IPS-NIHi11 (cell line): ENCODE measurements at places on chromosomes 2 and 18.

GRCh38 chr2:217935901-217936684, 66.7 kb downstream of the TNS1 start:
- no peak for DNase-seq

GRCh38 chr2:68432696-68433658, 34.1 kb downstream of the FBXO48 start:
- DNase-seq: no peak

DNA sequence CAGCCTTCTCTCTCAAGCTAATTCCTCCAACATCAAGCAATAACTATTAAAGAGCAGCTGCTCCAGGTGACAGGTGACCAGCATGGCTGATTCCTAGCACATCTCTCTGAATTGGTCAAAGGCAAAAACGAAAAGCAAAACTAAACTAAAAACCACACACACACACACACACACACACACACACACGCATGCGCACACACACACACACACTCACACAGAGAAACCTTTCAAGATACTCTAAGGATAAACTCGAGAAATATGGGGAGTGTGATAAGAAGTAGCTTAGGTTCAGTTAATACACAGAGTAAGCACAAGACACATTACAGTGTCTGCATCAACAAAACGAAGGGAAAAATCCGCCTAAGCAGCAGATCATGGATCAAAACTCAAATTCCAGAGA, 74.5 kb upstream of the FZD7 start:
- no peak for DNase-seq

DNA sequence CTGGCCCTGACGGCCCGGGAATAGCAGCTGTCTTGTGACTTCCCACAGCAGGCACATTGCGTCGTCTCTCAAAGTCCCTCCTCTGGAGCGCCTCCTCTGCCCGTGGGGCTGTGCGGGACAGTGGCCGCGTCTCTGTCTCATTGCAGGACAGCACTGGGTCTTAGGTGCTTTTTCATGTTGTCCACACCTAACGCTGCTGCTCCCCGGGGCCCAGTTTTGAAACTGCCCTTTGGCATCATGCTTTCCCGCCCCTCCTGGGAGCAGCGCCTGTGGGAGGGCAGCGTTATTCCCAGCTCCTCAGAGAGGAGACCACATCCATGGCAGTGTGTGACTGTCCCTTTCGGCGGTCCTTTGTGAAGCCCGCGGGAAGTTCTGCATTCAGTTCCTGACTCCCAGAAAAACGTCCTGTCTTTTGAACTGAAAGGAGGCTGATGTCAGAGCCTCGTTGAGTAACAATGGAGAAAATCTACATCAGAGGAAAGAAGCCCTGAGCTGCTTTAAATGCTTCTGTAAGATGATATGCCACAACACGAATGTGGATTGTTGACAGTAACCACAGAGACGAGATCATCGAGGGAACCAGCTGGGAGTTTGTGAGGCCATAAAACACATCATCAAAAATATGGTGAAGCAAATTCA, 226.0 kb downstream of the FAM210A start:
- DNase-seq: peak; percentile 47

- no peak for DNase-seq
Observed at GRCh38 chr18:74861154-74861553, 263.5 kb downstream of the ZNF407 start.

DNA sequence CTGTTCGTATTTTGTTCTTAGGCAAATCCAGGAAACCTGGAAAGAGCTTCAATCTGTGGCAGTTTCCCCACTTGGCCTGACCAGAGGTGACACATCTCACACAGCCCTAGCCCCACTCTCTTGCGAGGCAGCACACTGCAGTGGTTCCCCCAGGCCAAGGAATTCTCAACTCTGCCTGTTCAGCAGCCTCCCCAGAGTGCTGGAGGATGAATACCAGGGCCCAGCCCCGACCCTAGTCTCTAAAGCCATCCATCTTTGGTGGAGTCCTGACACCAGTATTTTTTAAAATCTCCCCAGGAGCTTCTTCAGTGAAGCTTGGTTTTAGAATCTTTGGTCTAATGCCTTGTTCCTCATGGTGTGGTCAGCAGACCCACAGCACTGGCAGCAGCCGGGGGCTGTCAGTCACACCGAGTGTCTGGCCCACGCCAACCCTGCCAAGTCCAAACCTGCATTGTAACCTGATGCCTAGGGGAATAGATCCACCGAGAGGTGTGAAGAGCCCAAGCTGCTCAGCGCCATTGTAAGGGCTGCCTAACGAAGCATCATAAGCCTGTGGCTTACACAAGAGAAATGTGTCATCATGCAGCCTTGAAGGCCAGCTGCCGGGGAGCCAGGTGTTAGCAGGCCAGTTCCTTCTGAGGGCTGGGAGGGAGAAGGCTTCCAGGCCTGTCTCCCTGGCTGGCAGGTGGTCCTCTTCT, 428.7 kb upstream of the ID2 start:
- DNase-seq: no peak

DNA sequence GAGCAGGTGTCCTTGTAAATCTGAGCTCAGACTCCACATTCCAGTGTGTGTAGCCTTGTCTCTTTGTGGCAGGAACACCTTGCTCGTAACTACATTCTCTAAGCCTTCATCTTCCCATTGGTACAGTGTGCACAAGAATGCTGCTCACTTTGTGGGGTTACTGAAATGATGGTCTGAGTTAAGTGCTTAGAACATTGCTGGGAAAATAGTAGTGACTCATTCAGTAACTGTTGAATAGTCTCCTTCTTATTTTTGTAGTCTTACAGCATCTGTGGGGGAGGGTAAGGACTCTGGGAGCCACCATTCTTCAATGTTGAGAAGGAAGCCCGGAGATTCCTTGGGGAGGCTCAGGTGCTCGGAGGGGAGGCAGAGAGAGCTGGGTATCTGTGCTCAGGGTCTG, 236.0 kb upstream of the HDAC4 start:
- DNase-seq: no peak

- no peak for DNase-seq
Observed at GRCh38 chr18:26181343-26181826, 44.9 kb upstream of the TAF4B start.

DNA sequence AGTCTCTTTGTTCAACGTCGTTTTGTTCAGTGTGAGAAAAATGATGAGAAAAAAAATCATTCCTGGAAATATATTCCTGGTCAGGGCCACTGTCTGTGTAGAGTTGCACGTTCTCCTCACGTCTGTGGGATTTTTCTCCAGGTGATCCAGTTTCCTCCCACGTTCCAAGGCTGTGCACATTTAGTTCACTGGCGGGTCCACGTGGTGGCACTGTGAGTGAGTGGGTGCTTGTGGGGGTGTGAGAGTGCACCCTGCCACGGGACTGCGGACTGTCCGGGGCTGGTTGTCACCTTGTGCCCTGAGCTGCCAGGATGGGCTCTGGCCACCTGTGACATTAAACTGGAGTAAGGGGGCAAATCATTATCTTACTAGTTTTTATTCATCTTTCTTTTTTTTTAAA, 30.3 kb upstream of the ACYP2 start:
- DNase-seq: no peak

GRCh38 chr2:182436252-182436651, 9.4 kb upstream of the PDE1A start:
- DNase-seq: no peak

GRCh38 chr2:101185085-101185484, 33.9 kb upstream of the TBC1D8 start:
- DNase-seq: no peak

DNA sequence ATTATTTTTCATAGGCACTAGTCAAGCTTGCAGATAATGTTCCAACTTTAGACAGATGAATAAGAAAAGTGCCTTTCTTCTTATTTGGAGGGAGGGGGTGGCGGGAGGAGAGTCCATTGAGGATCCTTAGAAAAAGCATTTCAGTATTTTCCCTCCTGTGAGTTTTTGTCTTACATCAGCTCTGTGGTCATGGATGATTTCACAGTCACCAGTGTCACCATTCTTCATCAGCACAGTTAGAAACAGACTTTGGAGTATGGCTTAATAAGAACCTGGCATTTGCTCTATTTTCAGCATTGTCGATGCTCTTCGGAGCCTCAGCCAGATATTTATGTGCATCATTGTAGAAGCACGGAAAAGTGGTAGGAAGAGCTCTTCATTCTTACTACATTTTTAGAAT, 70.1 kb downstream of the SLC39A10 start:
- no peak for DNase-seq

DNA sequence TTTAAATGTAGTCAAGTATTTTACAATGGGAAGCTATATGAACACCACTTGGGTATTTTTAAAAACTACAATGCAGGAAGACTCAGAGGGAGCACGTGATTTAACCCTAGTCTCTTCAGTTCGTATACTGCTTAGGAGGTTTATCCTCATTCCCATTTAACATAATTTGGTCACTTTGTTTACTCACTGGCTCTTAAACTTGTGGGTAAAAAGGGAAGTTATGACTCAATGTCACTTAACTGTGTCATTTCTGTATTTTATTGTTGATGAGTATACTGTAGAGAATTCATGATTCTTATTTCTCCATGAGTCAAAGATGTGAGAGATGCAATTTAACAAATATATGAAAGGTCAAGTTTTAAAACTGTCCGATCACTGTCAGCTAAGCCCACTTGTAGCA, 48.2 kb downstream of the SLC66A3 start:
- DNase-seq: no peak

- no peak for DNase-seq
Observed at GRCh38 chr2:109364217-109364616, 235.2 kb downstream of the SH3RF3 start.

GRCh38 chr2:219658196-219658846, 30.9 kb downstream of the SLC4A3 start:
- DNase-seq: no peak

DNA sequence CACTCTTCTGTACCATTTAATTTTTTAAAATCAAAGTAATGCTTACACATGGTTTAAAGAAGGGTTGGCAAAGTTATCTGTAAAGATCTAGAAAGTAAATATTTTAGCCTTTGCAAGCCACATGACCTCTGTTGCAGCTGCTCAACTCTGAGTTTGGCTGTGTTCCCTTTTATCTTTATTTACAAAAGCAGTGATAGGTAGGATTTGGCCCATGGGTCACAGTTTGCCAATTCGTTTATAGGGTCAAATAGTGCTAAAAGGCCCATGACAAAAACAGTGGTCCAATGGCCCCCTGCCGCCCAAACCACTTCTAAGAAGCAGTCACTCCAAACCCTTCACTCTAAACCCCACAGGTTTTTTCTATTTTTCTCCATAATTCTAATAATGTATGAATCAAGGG, 124.8 kb downstream of the PARD3B start:
- no peak for DNase-seq

DNA sequence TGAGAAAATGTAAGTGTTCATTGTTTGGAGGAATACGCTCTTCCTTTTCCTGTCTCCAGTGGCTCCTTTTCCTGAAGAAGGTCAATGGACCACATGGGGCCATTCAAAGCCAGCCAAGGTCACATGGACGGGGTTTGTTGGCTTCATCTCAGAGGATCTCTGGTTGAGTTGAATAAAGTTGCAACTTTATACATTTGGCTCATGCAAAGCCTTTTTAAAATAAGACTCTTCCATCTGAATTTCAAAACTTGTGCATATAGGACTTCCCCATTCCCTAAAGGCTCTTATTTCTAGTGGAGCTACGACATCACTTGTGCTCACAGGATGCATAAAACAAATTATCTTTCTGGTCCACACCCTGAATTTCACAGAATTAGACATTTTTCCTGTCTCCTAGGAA, 235.5 kb downstream of the CMPK2 start:
- no peak for DNase-seq

- no peak for DNase-seq
Observed at GRCh38 chr18:57585421-57585820, 1.1 kb downstream of the FECH start.

GRCh38 chr18:39604836-39605235, 2039.2 kb upstream of the CELF4 start:
- no peak for DNase-seq

DNA sequence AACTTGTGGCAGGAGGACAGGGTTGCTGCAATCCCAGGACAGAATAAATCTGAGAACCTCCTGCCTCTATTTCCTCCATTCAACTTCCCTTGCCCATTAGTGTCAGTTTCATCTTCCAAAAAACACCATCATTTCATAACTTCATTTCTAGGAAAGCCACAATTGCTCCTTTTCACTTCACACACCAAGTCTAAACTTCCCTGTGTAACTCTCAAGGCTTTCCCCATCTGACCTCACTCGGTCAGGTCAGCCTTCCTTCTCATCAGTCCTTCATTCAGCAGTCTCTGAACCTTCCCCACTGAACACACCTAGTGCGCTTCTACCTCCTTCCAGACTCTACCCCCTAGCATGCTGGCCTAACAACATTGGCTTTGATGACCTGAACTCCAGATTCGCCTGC, 35.8 kb downstream of the TCF7L1 start:
- DNase-seq: no peak

- DNase-seq: peak; percentile 39
Observed at GRCh38 chr2:108449410-108450130, 564 bp downstream of the GCC2 start.

DNA sequence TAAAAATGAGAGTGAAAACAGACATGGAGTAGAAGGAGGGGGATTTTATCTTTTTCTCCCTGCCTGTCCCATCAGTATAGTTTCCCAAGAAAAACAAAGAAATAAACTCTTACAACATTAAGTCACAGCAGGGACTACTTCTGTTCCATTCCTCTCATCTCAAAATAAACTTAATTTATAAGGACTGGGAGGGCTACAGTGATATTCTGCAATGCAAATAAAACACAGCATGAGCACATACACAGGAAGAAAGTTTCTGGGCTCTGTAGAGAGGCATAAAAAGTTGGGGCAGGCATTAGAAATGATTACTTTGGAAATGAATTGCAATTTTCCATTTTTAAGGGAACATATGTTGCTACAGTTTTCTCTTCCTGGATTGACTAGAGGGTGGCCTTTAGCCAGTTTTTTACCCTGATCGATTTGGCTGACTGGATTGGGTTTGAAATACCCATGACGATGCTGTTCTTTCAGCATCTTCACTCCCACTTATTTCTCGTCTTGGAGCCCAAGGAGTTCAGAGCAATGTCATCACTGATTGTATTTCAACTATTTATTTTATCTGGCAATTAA, 157.1 kb downstream of the ACTR3 start:
- no peak for DNase-seq

GRCh38 chr2:238846378-238846627, 1.6 kb upstream of the TWIST2 start:
- no peak for DNase-seq

- DNase-seq: no peak
Observed at GRCh38 chr2:207144173-207144785, 21.5 kb downstream of the KLF7 start.

- no peak for DNase-seq
Observed at GRCh38 chr2:102386867-102387541, 31.4 kb downstream of the IL18R1 start.

DNA sequence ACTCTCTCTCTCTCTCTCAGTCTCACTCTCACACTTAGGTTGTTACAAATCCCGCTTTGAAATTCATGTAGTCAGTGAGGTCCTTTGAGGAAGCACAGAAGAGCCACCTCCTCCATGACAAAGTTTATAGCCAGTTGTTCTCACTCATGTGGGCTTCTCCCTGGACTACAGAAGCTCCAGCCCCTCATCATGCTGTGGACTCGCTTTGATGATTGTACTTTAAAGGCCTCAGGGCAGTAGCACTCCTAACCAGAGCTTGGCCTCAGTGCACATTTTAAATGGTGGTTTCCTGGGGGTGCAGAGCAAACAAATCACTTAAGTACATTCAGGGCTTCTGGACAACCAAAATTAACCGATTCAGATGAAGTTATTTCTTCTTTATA, 115.7 kb downstream of the MTCL1 start:
- no peak for DNase-seq
